ENCODE measurements at places on chromosomes 2 and 18. TPM values are rescaled to one million over a fixed set of nuclear protein-coding genes. Genes with fewer than 3 reads are reported as not detected.

RGPD3 gene
- 0.12 TPM for polyA plus RNA-seq

DNA sequence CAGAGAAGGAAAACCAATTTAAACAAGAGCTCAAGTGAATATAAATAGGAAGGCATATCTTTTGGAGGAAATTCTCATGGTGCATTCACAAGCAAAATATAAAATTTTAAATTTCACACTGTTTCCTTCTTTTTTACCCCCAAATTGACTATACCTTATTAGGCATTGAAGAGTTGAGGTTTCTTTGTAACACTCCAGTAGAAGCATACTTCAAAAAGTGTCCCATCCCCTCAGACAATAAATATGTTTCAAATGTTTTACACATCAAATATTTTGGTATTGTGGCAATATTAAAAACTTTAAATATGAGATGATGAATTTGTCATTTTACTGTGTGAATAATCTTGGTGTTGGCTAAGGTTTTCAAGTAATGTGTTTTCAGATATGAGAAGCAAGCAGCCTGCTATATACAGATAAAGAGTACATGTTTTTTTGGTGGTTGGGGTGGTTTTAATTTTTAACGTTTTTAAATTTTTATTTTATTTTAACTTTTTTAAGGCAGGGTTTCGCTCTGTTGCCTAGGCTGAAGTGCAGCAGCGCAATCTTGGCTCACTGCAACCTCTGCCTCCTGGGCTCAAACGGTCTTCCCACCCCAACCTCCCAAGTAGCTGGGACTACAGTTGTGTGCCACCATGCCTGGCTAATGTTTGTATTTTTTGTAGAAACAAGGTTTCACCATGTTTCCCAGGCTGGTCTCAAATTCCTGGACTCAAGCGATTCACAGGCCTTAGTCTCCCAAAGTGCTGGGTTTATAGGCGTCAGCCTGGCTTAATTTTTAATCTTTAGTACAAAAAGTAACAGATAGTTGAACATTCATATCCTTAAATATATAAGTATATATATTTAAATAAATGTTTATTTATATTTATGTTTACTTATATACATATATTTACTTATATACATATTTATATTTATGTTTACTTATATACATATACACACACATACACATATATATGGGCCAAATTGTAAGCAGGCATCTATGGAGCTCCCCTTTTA, 36.5 kb upstream of the DLX1 start:
- H3K27me3 ChIP-seq, result no peaks in the 10 kb centered on the region
- H3K4me3 ChIP-seq, result no peak overlapping the region
- H3K36me3 ChIP-seq, result no peaks in the 10 kb centered on the region
- peak overlapping the region; percentile 51 for H3K27ac ChIP-seq
- DNase-seq, result no peak
- no peaks in the 10 kb centered on the region for H3K4me1 ChIP-seq

DNA sequence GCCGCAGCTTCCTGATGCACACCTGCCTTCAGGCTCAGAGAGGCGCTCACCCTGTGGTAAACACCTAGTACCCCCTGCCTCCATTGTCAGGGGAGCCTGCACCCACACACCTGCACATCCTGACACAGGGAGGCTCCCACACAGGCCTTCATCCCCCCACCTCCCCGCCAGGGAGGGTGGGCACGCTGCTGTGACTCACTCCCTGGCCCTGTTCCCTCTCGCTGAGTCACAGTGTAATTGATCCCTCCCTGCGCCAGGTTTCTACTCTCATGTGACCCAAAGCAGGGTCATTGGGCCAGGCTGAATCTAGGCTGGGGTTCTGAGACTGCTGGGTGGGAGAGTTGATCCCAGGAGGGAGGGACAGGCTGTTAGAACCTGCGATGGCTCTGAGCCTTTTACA, 8.5 kb upstream of the CELF4 start:
- H3K27me3 ChIP-seq, result peaks cover 4% of the 10 kb centered on the region
- DNase-seq, result no peak
- H3K4me1 ChIP-seq, result no peaks in the 10 kb centered on the region
- H3K27ac ChIP-seq, result no peak overlapping the region
- H3K36me3 ChIP-seq, result no peaks in the 10 kb centered on the region

DNA sequence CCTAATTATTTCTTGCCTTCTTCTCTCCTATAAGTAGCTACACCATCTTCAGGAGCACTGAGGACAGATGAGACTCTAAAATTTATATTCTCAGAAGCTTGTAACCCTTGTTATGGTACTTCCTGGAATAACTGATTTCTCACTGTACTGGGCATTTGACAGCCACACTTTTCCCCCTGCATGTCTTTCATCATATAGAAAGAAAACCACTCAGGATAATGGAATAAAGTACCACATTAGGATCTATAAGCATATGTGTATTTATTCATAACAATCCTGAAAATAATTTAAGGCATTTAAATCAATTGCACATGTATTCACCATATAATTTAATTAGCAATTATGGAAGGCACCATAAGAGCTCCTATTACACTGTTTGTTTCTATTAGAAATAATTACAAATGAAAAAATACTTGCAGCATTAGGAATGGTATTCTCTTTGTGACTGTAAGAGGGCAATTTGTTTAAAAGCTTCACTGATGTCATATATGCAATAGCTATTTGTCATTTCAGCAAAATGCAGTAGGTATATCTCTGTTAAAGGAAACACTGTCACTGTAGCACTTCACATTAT, 216.9 kb upstream of the FSHR start:
- H3K4me3 ChIP-seq, result no peak overlapping the region
- no peak for DNase-seq
- no peaks in the 10 kb centered on the region for H3K36me3 ChIP-seq
- H3K27ac ChIP-seq, result no peak overlapping the region
- no peaks in the 10 kb centered on the region for H3K27me3 ChIP-seq

GRCh38 chr2:174705321-174705720, 59.0 kb downstream of the CHRNA1 start:
- H3K36me3 ChIP-seq, result no peaks in the 10 kb centered on the region
- H3K27me3 ChIP-seq, result no peaks in the 10 kb centered on the region
- no peaks in the 10 kb centered on the region for H3K4me1 ChIP-seq
- DNase-seq, result no peak

DNA sequence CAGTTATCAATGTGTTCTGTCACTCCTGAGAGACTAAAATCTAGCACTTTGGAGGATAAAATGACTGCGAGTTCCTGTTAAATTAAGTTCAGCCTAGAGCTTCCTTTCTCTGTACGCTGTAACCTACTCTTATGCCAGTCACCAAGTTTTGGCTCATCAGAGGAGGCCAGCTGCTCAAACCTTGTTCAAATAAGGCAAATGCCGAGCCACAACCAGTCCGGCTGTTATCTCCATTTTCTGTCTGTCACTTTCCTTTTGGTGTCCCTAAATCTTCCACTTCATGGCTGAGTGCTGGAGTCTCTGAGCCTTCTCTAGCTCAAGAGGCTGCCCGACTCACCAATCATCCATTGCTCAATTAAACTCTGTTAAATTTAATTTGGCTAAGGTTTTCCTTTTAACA, 33.5 kb upstream of the PXDN start:
- H3K4me1 ChIP-seq, result no peaks in the 10 kb centered on the region
- DNase-seq, result no peak
- H3K4me3 ChIP-seq, result no peak overlapping the region
- no peak overlapping the region for H3K27ac ChIP-seq

GRCh38 chr18:9715978-9716774, 8.1 kb downstream of the RAB31 start:
- H3K27ac ChIP-seq, result no peak overlapping the region
- no peaks in the 10 kb centered on the region for H3K4me1 ChIP-seq
- no peak for DNase-seq
- no peaks in the 10 kb centered on the region for H3K27me3 ChIP-seq

- H3K27me3 ChIP-seq, result peaks cover 16% of the 10 kb centered on the region
- no peaks in the 10 kb centered on the region for H3K36me3 ChIP-seq
- no peak overlapping the region for H3K4me3 ChIP-seq
- no peak for DNase-seq
Observed at GRCh38 chr2:71457123-71457915, 4.0 kb downstream of the DYSF start.

DNA sequence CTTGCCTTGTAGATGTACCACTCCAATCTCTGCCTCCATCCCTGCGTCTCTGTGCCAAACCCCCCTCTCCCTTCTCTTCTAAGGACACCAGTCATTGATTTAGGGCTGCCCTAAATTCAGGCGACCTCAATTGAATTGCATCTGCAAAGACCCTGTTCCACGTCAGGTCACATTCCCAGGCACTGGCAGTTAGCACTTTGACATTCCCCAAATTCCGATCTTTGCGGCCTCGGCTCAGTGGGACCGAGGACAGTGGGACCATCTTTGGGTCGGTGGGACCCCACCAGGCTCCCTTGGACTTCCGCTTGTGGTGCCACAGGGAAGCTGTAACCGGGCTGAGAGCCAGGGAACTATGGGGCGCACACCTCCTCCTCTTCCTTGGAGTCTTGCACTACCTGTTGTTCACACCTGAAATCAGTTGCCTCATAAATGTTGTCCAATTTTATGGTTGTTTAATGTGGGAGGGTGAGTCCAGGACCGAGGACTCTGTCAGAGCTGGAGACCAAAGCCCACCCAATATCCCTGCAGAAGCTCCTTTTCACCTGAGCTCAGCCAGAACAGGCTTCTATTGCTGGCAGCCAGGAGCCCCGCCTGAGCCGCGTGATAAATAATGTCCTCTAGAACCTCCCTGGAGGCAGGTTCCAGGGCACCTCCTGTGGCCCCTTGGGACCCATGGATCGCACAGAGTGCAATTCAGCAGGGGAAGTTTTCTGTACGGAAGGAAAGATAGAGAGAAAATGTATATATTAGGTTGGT, 271.6 kb downstream of the EIPR1 start:
- no peak for DNase-seq
- H3K27me3 ChIP-seq, result no peaks in the 10 kb centered on the region
- H3K36me3 ChIP-seq, result no peaks in the 10 kb centered on the region
- no peak overlapping the region for H3K27ac ChIP-seq
- H3K4me1 ChIP-seq, result no peaks in the 10 kb centered on the region

DNA sequence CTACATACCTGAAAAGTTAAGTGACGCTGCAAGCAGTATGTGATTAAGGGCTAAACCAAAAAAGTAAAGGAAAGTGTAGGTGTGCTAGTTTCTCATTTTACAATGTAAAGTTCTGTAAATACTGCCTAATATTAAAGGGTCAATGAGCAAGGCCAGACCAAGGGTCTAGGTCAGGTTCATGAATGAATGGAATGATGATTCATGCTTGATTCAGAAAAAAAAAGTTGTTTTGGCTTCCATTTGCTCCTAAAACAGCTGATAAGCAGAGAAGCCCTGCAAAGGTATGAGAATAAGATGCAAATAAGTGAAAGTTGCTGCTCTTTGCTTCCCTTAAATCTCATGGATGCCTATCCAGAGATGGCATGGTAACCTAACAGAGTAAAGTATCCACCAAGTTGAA, 61.3 kb downstream of the PTRHD1 start:
- H3K4me1 ChIP-seq, result no peaks in the 10 kb centered on the region
- no peak for DNase-seq
- H3K36me3 ChIP-seq, result no peaks in the 10 kb centered on the region
- H3K27me3 ChIP-seq, result no peaks in the 10 kb centered on the region
- no peak overlapping the region for H3K27ac ChIP-seq

SERPINB13 gene
- polyA plus RNA-seq, result not detected

DNA sequence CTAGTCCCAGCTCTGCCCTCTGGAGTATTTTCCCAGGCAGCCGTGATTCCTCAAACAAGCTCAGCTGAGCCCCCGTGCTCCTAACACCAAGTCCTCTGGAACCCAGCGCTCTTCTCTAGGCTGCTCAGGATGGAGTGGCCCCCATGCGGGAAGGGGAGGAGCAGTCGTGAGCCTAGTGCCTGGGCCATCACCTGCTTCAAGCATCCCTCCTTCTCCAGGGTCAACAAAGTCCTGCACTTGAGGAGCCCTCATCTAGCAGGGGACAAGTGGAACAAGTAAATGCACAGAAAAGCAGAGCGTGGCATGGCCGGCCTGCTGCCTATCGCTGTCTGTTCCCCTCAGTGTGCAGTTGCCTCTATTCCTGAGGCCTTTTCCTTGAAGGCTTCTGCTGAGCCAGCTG, 168.6 kb downstream of the INHBB start:
- no peak overlapping the region for H3K27ac ChIP-seq
- no peak overlapping the region for H3K4me3 ChIP-seq
- H3K36me3 ChIP-seq, result no peaks in the 10 kb centered on the region
- no peaks in the 10 kb centered on the region for H3K4me1 ChIP-seq
- H3K27me3 ChIP-seq, result no peaks in the 10 kb centered on the region

GRCh38 chr2:238999291-238999741, 151.4 kb downstream of the TWIST2 start:
- no peaks in the 10 kb centered on the region for H3K36me3 ChIP-seq
- H3K27ac ChIP-seq, result no peak overlapping the region
- no peaks in the 10 kb centered on the region for H3K27me3 ChIP-seq
- no peak for DNase-seq

- H3K27me3 ChIP-seq, result no peaks in the 10 kb centered on the region
- H3K36me3 ChIP-seq, result no peaks in the 10 kb centered on the region
- no peaks in the 10 kb centered on the region for H3K4me1 ChIP-seq
- no peak overlapping the region for H3K4me3 ChIP-seq
- no peak for DNase-seq
- H3K27ac ChIP-seq, result no peak overlapping the region
Observed at GRCh38 chr2:75495862-75496261, 64.9 kb downstream of the EVA1A start.

- no peaks in the 10 kb centered on the region for H3K36me3 ChIP-seq
- H3K27ac ChIP-seq, result no peak overlapping the region
- H3K4me1 ChIP-seq, result no peaks in the 10 kb centered on the region
- H3K27me3 ChIP-seq, result peaks cover 13% of the 10 kb centered on the region
Observed at GRCh38 chr18:46332921-46333341, 228.7 kb downstream of the HAUS1 start.

DNA sequence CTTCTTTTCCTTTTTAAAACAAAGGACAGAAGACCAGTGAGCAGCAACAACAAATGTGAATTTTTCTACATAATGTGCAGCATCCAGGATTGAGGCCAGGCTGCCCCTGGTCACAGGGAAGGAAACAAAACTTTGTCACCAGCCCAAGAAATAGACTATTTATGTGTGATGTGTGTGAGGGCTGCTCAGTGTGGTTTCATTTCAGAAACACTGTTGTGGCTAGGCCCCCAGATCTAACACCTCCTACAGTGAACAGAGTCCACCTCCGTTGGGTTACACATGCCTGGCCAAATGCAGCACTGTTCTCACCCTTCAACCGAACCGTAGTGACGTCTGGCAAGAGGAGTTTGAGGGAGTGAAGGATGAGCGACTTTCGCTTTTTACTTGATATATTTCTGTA, 146.3 kb upstream of the RIOK3 start:
- DNase-seq, result peak; percentile 61
- peaks cover 15% of the 10 kb centered on the region for H3K4me1 ChIP-seq
- no peak overlapping the region for H3K27ac ChIP-seq

DNA sequence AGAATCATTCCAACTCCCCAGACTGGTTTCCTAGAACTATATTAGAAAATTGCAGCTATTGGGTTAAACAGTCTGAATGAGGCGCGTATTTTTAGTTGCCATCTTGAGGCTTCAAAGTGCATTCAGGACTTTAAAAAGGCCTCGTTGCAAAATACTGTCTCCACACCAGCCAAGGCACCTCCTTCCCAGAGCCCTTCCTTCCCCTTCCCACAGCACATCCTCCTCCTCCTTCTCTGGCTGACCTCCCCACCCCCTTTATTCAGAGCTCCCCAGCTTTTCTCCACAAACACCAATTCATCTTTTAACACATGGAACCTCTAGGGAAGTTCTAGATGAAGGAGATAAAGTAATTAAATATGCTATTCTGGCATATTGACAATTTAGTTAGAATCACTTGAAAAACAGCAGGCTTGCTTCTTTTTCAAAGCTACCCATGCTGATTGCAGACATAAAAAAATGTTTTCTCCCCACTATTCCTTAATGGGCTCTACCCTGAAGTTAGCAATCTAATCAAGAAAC, 90.3 kb downstream of the RTP5 start:
- H3K4me3 ChIP-seq, result no peak overlapping the region
- DNase-seq, result no peak
- H3K4me1 ChIP-seq, result no peaks in the 10 kb centered on the region
- H3K27ac ChIP-seq, result no peak overlapping the region

PRSS56 gene
- polyA plus RNA-seq, result not detected

GRCh38 chr2:147844697-147845410, at the start of gene ACVR2A:
TSS of gene ACVR2A (plus strand) at chr2:147845029. CDS start at chr2:147845153, 124 bp downstream.
- peak; percentile 65 for DNase-seq
- no peaks in the 10 kb centered on the region for H3K27me3 ChIP-seq

All from CD8-positive, alpha-beta memory T cell (primary cell).